ENCODE measurements at places on chromosomes 4 and X. TPM values are rescaled to one million over a fixed set of nuclear protein-coding genes. Genes with fewer than 3 reads are reported as not detected.
A peak's percentile ranks its signal among the peaks of the same experiment; 100 is the strongest.

GRCh38 chrX:48025561-48025960 is 18.8 kb downstream of the SPACA5 start:
- peak; percentile 81 for DNase-seq
- H3K4me3 ChIP-seq: no peak overlapping the region
- no peaks in the 10 kb centered on the region for H3K36me3 ChIP-seq
- no peaks in the 10 kb centered on the region for H3K4me1 ChIP-seq
- H3K27ac ChIP-seq: no peak overlapping the region

GRCh38 chrX:130091980-130092522 is 18.2 kb downstream of the ELF4 start:
- H3K4me1 ChIP-seq: no peaks in the 10 kb centered on the region
- no peaks in the 10 kb centered on the region for H3K27me3 ChIP-seq
- H3K27ac ChIP-seq: peak overlapping the region; percentile 24
- peak; percentile 88 for DNase-seq
- H3K4me3 ChIP-seq: no peak overlapping the region

DNA sequence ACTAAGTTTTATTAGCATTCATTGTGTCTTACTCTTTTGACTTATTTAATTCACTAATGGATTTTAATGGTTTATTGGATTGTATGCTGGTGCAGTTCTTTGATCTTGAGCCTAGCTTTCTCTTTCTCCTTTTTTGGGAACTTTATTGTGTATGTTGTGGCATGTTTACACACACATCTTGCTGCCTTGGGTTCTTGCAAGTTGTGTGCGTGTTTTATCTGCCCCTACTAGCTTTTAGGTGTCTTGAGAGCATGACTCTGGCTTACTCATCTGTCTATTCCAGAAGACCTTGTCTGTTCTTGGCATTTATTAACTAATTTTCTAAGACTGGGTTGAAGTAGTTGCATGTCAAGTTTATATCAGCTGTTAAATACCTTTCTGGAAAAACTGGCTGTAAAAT is 2.7 kb downstream of the TMEM165 start:
- no peaks in the 10 kb centered on the region for H3K36me3 ChIP-seq
- peak overlapping the region; percentile 88 for H3K4me3 ChIP-seq
- DNase-seq: no peak
- no peaks in the 10 kb centered on the region for H3K27me3 ChIP-seq
- no peak overlapping the region for H3K27ac ChIP-seq

GRCh38 chr4:69503558-69503957 is 7.9 kb upstream of the UGT2B4 start:
- DNase-seq: no peak
- no peak overlapping the region for H3K27ac ChIP-seq

DNA sequence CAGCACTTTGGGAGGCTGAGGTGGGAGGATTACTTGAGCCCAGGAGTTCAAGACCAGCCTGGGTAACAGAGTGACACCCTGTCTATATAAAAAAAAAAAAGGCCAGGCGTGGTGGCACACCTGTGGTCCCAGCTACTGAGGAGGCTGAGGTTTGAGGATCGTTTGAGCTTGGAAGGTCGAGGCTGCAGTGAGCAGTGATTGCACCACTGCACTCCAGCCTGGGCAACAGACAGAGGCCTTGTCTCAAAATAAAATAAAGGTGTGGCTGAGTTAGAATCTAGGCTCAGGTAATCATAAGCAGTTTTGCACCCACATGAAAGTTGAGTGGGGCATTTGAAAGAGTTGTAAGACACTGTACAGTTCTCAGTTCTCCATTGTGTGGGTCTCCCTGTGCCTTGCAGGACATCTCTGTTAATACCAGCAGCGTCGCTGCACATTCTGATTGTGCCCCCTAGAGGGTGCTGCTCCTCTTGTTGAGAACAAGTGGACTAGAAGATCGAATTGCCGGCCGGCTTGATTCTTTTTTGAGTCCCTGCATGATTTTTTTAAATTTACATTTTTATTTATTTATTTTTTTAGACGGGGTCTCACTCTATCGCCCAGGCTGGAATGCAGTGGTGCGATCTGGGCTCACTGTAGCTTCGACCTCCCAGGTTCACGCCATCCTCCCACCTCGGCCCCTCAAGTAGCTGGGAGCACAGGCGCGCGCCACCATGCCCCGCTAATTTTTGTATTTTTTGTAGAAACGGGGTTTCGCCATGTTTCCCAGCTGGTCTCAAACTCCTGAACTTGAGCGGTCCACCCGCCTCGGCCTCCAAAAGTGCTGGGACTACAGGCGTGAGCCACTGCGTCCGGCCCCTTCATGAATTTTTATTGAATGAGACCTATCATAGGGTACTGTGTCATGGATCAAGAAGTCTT is 73.6 kb upstream of the RBMX start:
- H3K27me3 ChIP-seq: no peaks in the 10 kb centered on the region
- no peak overlapping the region for H3K27ac ChIP-seq
- no peaks in the 10 kb centered on the region for H3K36me3 ChIP-seq
- H3K4me1 ChIP-seq: no peaks in the 10 kb centered on the region

DNA sequence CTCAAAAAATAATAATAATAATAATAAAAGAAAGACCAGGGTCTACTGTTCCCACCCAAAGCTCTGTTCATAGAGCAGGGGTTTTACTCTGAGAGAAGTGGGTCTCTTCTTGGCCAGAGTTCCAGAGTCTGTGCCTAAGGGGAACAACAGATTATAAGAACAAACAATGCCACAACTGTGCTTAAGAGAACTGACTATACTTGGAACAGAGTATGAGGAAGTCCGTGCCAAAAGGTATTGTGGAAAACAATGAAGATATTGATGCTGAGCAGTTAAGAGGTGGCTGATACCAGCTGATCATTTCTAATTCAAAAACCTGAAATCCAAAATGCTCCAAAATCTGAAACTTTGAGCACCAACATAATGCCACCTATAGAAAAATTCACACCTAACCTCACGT is 229.6 kb downstream of the FBXO8 start:
- no peak overlapping the region for H3K27ac ChIP-seq

DNA sequence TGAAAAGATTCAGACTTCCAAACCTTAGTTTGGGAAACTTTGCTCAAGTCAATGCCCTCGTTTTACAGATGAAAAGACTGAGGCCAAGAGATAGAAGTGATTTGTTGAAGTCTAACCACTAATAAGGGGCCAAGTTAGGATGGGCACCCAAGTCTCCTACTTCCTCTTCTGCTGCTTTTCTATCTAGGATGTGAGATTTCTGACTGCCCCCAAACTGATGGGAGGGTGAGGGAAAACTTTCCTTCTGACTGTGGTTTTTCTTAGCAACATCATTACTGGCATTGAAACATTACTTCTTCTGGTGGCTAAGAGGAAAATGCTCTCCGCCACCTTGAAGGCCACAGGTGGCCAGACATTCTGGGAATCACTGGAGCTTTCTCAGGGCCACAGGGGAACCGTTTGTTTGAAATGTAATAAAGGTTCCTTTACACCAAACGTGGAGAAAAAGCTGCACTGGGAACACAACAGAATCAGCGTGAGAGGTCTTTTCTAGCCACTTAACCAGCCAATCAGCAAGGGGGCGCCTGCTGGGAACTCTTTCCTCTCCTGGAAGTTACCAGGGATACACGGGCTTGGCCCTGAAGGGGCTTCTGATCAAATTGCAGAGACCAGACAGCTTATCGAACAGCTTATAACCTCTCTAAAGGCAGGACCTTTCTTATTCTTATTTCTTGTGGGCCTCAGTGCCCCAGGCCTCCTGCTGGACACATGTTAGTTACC is 115.9 kb upstream of the TEX13D start:
- no peaks in the 10 kb centered on the region for H3K27me3 ChIP-seq
- H3K4me1 ChIP-seq: no peaks in the 10 kb centered on the region
- no peak overlapping the region for H3K27ac ChIP-seq
- no peaks in the 10 kb centered on the region for H3K36me3 ChIP-seq
- DNase-seq: no peak

DNA sequence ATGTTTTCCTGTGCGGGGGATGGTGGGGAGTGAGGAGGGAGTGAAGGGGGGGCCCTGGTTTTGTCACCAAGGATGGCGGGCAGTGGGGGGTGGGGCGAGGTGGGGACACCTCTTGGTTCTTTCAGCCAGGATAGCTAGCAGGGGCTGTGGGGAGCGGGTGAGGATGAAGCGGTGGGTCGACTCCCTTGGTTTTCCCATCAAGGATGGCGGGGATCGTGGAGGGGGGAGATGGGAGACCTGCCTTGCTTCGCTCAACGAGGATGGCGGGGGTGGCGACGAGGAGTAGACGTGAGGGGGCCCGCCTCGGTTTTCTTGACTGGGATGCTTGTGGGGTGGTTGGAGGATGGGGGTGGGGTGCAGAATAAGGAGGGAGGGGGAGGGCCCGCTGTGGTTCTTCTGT is 643 bp downstream of the FHL1 start:
- DNase-seq: peak; percentile 75
- peak overlapping the region; percentile 65 for H3K27ac ChIP-seq
- H3K36me3 ChIP-seq: no peaks in the 10 kb centered on the region
- peaks cover 2% of the 10 kb centered on the region for H3K27me3 ChIP-seq
- H3K4me1 ChIP-seq: no peaks in the 10 kb centered on the region
- peak overlapping the region; percentile 49 for H3K4me3 ChIP-seq

GRCh38 chrX:131677655-131678628 is 134.1 kb downstream of the OR13H1 start:
- H3K27ac ChIP-seq: no peak overlapping the region
- no peaks in the 10 kb centered on the region for H3K4me1 ChIP-seq
- DNase-seq: peak; percentile 8
- peaks cover 14% of the 10 kb centered on the region for H3K27me3 ChIP-seq
- no peak overlapping the region for H3K4me3 ChIP-seq

GRCh38 chr4:140144050-140144449 is 9.9 kb downstream of the MAML3 start:
- H3K4me3 ChIP-seq: no peak overlapping the region
- H3K27me3 ChIP-seq: no peaks in the 10 kb centered on the region
- no peak for DNase-seq
- no peaks in the 10 kb centered on the region for H3K36me3 ChIP-seq
- H3K4me1 ChIP-seq: peaks cover 2% of the 10 kb centered on the region

GRCh38 chrX:134599184-134599914 is 58.9 kb downstream of the PLAC1 start:
- H3K36me3 ChIP-seq: no peaks in the 10 kb centered on the region
- H3K4me1 ChIP-seq: no peaks in the 10 kb centered on the region
- H3K27ac ChIP-seq: no peak overlapping the region

GRCh38 chr4:185723631-185724260 is 88.2 kb downstream of the SORBS2 start:
- DNase-seq: no peak
- H3K27me3 ChIP-seq: no peaks in the 10 kb centered on the region
- H3K4me1 ChIP-seq: peaks cover 24% of the 10 kb centered on the region
- H3K4me3 ChIP-seq: no peak overlapping the region
- peak overlapping the region; percentile 69 for H3K27ac ChIP-seq

DNA sequence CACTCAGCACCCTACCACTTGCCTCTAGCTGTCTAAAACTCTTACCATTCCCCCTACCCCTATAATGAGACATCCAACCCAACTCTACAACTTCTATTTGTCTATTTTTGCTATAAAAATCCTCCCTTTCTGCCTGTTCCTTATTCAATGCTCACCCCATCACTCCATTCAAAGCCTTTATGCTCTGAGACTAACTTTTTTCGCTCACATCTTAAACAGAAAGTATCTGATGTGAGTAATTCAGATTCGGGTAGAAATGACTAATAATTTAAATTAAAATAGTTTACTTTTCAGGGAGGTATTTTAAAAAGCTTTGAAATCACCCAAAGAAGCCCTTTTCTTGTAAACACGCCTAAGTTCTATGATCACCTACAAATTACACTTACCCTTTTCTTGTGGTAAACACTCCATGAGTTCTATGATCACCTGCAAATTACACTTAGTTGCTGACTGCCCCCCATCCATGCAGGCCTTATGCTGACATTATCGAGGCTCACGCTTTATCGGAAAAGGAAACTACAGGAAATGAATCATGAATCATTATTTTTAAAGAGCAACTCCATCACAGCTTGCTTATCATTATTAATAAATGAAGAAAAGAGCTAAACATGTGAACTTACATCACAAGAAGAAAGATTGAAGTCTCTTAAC is 168.7 kb upstream of the PPP1R2C start:
- H3K36me3 ChIP-seq: no peaks in the 10 kb centered on the region
- H3K4me1 ChIP-seq: no peaks in the 10 kb centered on the region
- H3K4me3 ChIP-seq: no peak overlapping the region
- DNase-seq: no peak
- H3K27me3 ChIP-seq: no peaks in the 10 kb centered on the region
- no peak overlapping the region for H3K27ac ChIP-seq

GRCh38 chr4:74228691-74229640 is 71.0 kb downstream of the MTHFD2L start:
- no peaks in the 10 kb centered on the region for H3K4me1 ChIP-seq
- no peak overlapping the region for H3K27ac ChIP-seq
- no peaks in the 10 kb centered on the region for H3K27me3 ChIP-seq
- DNase-seq: peak; percentile 66

GRCh38 chrX:110419512-110419911 is 60.9 kb downstream of the RTL9 start:
- H3K4me1 ChIP-seq: no peaks in the 10 kb centered on the region
- no peak overlapping the region for H3K27ac ChIP-seq
- no peak for DNase-seq
- H3K4me3 ChIP-seq: no peak overlapping the region

DNA sequence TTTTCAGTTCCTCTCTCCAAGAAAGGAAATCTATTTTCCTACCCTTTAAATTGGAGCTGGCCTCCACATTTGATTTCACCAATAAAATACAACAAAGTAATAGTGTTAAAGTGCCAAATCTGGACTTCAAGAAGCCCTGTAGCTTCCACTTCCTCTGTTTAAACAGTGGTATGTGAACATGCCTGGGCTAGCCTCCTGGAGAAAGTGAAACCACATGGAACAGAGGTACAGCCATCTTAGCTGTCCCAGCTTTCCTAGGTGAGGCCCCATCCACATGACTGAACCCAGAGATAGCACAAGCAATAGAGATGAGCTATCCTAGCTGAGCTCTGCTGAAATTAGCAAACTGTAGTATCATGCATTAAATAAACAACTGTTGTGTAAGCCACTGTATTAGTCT is 131.8 kb upstream of the VCX start:
- no peak for DNase-seq
- H3K27ac ChIP-seq: no peak overlapping the region
- no peaks in the 10 kb centered on the region for H3K4me1 ChIP-seq
- no peak overlapping the region for H3K4me3 ChIP-seq

DNA sequence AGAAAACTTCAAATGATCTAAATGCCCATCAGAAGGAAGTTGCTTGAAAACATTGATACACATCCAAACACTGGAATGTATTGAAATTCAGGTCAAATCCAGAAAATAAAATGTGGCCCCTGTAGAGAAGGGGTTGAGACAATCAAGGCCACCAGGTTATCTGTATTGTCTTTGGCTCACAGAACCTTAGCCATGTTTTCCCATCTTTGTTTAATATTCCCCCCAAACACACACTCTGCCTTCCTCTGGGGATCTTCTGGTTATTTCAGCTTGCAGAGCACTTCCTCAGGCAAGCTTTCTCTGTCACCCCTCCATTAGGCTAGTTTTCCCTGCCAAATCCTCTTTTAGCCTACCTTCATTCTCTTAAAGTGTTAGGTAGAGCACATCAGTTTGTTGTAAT is 30.5 kb downstream of the PAGE2 start:
- H3K4me3 ChIP-seq: no peak overlapping the region
- H3K4me1 ChIP-seq: no peaks in the 10 kb centered on the region
- H3K36me3 ChIP-seq: no peaks in the 10 kb centered on the region
- peaks cover 2% of the 10 kb centered on the region for H3K27me3 ChIP-seq
- DNase-seq: no peak
- no peak overlapping the region for H3K27ac ChIP-seq

Gene SASH3
- polyA plus RNA-seq: 1.9 TPM

Gene SHISA3
- 20.3 TPM for polyA plus RNA-seq

Gene ADH7
- polyA plus RNA-seq: not detected

Gene CSAG2
- not detected for polyA plus RNA-seq

Gene VBP1
- polyA plus RNA-seq: 53.8 TPM

Gene AIFM1
- 255 TPM for polyA plus RNA-seq

Gene USP27X
- polyA plus RNA-seq: 3.3 TPM

Gene RHOXF2
- polyA plus RNA-seq: not detected

Gene HAND2
- not detected for polyA plus RNA-seq

Gene ERAS
- polyA plus RNA-seq: 0.43 TPM
